ENCODE measurements at places on chromosomes 5 and 9.
A peak's percentile ranks its signal among the peaks of the same experiment; 100 is the strongest.

- no peak for DNase-seq
These were observed 9.0 kb upstream of the CATSPER3 start for GRCh38 chr5:134958755-134959154.

DNA sequence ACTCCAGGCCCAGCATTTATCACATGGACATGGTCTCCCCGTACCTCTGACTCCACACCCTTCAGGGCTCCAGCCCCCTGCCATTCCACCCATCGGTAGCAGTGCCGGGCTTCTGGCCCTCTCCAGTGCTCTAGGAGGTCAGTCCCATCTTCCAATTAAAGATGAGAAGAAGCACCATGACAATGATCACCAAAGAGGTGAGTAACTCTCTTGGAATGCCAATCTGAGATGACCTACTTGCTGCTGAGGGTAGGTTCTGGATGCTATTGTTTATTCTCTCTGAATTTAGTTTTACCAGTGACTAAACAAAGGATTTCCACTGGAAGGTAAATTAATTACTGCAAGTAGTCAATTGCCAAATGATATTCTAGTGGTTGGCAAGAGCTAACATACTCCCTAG is 80.8 kb downstream of the TLE4 start:
- peak; percentile 11 for DNase-seq

- DNase-seq = no peak
These were observed 72.8 kb downstream of the NIPSNAP3B start for GRCh38 chr9:104836767-104837166.

- no peak for DNase-seq
These were observed 184.7 kb upstream of the ZNF462 start for GRCh38 chr9:106678273-106678672.

- no peak for DNase-seq
These were observed 58.4 kb downstream of the PSMB7 start for GRCh38 chr9:124356745-124357390.

DNA sequence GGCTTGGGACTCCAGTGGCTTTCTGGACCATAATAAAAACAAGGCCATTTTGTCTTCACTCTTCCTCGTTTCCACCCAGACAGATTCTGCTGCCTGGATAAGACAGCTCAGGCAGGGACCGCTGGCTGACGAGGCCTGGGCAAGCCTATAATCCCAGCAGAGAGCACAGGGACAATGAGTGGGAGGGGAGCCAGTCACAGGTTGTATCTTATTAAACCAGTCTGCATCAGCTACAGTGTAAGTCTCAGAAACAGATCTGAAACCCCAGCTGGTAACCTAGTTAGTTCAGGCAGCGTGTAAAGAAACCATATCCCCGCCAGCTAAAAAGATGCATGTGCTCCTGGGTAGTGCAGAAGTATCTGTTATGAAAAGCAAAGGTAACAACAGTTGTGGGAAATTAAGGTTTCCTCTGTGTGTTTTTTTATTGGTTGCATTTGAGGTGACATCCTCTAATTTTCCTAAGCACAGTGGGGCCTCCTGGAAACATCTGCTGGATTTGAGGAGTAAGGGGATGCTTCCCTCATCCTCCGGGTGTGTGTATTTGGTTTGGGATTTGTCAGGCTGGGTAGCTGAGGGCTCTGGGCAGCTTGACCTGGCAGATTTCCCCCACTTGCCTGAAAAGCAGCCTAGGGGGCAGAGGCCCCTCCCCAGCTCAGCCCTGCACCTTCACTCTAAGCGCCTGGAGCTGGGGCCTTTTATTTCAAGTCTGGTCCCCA is 15.2 kb upstream of the TAL2 start:
- no peak for DNase-seq

DNA sequence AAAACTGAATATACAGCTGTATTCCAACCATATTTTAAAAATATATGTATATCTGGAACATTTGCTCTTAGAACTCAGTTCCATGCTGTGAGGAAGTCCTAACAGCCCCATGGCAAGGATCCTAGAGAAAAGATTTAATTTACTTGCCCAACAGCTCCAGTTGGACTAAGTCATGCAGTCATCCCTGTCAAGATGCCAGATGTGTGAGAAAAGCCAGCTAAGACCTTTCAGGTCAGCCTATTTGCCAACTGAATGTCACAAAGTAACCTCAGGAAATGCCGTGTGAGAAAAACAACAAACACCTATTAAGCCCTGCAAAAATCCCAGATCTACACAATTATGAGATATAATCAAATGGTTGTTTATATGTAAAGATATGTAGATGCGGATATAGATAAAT is 416.3 kb downstream of the NR2F1-AS1 start:
- peak; percentile 52 for DNase-seq

- peak; percentile 12 for DNase-seq
These were observed 209.5 kb downstream of the CD180 start for GRCh38 chr5:66987126-66987525.

DNA sequence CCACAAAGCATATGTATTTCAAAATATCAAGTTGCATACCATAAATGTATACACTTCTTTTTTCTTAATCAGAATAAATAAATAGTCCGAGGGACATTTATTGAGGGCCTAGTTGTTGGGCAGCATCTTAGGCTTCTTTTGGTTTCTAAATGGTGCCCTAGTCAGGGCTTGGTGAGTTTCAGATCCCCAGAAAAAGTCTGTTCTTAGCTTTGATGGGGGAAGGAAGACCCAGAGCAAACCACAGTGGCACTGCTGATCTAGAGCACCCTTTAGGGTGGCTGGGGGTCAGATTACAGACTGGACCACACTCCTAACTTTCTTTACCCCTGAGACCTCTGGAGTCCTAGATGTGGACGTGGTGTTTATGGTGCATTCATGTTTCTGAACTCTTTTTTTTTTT is 97.8 kb downstream of the C9orf152 start:
- no peak for DNase-seq

DNA sequence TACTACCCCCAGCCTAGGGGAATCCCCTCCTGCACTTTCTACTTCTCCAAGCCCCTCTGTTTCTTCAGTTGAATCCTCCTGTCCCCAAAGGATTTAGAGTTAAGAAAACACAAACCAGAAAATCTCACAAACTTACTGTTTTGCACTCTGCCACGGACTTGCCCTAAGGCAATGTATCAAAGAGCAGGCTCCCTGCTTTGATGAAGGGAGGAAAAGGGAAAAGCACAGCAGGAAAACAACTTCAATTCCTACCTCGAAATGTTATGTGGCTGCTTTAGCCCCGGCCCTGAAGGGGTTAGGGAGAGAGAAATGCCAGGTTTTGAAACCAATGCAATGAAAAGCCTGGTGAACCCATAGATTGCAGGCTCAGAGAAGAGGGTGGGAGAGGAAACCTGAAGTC is 254.7 kb downstream of the MAN2A1 start:
- no peak for DNase-seq

- DNase-seq = no peak
These were observed 64.7 kb downstream of the RGS7BP start for GRCh38 chr5:64570395-64570996.

- no peak for DNase-seq
These were observed 94.2 kb downstream of the SLC24A2 start for GRCh38 chr9:19694601-19695000.

Measured in GM03348 (cell line).